ENCODE measurements at places on chromosomes 7 and 10.

DNA sequence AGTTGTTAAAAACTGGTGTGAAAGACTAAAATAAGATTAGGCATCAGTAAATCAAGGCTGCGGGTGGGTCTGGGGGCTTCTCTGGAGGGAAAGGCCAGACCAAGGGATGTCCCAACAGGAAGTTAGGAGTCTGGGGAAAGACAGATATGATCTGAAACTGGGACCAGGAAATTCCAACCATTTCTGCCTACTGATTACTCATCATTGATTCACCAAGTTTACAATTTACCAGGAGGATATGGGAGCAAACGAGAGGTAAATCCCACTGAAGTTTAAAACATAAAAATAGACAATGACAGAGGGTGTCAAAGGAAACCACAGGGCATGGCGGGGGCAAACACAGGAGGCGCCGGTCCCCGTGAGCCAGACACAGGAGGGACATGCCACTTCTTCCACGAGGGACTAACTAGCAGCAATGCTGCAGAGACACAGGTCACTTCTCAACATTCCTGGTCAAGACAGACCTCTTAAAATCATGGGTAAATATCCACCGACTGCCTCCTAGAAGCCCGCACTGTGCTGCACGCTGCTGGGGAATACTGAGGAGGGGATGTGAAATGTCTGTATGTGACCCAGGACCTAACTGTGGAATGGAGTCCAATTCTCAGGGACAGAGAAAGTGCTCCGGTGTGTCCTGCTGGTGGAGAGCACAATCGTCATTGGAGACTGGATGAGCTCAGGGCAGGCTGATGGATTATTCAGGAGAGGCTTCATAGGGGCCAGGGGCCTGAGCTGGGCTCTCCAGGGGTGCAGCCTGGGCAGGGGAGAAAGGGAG lies 153.4 kb upstream of the KLF14 start:
- no peak for DNase-seq

- DNase-seq, result peak; percentile 78
These were observed 165.6 kb upstream of the KMT2E start for GRCh38 chr7:104848138-104848990.

- no peak for DNase-seq
These were observed 167.4 kb upstream of the SH2B2 start for GRCh38 chr7:102119213-102119651.

DNA sequence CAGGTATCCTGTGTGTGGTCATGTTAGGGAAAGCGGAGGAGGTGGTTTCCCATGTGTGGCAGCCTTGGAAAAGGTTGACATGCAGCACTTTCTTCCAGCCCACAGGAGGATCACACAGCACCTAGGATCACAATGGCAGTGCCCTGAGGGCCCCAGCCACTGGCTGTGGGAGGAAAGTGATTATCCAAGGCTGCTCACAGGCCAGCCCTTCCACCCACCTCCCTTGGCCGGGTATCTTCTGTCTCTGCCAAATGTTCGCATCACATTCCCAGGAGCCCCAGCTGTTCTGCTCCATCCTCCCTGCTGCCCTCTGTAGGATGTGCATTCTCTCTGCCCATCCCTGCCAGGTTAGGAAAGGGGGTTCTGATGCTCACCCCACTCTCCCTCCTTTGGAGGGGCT lies 2.5 kb upstream of the MLXIPL start:
- peak; percentile 32 for DNase-seq

DNA sequence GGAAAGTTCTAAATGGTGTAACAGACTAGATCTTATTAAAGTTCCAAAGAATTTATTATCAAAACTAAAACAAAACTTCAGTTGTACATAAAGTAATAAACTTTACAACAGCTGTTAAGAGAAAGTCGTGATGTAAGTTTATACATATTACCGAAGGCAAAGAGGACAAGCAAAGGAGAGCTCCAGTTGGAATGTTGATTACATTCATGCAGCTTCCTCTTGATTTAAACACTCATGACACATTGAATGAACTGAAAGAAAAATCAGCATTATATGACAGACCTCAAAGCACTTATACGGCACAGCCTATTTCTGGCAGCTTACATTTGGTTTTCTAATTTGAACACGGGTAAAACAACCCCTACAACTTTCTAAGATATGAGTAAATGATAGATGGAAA lies 13.6 kb downstream of the SRI start:
- no peak for DNase-seq

DNA sequence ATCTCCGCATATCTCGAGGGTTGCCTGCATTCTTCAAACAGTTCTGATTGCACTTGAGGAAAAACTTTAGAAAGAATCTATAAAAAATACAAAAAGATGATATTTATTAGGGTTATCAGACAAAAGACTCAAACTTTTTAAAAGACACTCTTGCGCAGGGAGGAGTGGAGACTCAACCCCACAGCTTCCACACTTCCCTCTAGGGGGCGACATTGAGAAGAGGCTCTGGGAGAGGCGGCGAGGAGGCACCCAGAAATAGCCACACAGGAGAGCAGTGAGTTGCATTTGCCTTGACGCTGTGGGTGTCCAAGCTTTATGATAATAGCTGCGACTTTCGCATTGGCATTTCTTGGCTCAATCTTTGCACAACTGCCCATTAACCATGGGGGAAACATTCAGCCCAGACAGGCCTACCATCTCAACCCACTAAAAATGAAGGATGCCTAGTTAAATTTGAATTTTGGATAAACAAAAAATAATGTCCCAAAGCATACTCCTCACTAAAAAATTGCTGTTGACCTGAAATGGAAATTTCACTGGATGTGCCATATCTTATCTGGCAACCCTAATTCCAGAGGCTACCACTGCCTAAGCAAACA lies 86.2 kb downstream of the EBF3 start:
- DNase-seq, result no peak

- no peak for DNase-seq
These were observed 122.5 kb upstream of the ANKRD1 start for GRCh38 chr10:91043173-91043910.

DNA sequence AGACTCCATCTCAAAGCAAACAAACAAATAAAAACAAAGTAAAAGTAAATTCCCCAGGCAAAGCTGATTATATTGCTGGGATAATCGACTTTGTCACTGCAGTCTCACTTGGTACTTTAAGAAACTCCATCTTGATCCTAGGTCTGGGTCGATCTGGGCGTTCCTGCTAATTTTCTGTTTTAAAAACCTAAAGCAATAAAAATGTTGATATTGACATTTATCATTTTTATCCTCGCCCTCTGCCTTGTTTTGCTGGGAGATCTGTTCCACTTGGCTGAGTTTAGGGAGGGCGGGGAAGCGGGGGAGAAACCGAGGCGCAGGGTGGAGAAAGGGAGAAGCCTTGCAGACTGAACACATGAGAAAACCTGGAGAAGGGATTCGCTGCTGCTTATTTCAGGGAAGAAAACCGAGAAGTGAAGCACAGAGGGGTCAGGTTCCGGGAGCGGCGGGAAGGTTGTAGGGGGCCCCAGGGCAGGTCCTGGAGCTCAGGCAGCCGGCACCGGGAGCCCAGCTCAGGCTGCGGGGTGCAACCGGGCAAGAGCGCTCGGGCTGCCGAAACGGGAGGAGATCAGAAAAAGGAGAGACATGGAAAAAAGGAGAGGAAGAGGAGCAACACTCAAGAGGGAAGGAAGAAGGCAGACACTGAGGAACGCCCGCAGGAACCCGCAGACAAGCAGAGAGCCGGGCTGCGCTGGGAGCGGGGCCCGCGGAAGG lies 27.3 kb upstream of the KMT2C start:
- no peak for DNase-seq

- no peak for DNase-seq
These were observed 280.3 kb upstream of the PODXL start for GRCh38 chr7:131836733-131837132.

DNA sequence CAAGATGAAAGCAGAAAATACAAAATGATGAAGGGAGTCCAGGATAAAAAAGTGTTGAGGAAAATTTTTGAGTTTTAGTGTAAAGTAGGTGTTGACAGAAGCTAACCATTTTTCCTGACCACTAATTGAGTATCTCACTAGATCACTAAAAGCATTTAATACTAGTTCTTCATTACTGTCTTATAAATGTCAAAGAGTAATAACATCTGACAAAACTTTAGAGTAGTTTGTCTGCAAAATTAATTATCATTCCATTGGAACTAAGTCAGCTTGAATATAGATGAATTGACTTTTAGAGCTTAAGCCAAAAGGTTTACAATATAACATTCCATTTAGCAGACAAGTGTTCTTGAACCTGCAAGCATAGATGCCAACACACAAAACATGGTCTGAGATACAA lies 232.9 kb downstream of the FOXP2 start:
- no peak for DNase-seq

- DNase-seq, result no peak
These were observed 9.6 kb upstream of the MYPN start for GRCh38 chr10:68099736-68100135.

DNA sequence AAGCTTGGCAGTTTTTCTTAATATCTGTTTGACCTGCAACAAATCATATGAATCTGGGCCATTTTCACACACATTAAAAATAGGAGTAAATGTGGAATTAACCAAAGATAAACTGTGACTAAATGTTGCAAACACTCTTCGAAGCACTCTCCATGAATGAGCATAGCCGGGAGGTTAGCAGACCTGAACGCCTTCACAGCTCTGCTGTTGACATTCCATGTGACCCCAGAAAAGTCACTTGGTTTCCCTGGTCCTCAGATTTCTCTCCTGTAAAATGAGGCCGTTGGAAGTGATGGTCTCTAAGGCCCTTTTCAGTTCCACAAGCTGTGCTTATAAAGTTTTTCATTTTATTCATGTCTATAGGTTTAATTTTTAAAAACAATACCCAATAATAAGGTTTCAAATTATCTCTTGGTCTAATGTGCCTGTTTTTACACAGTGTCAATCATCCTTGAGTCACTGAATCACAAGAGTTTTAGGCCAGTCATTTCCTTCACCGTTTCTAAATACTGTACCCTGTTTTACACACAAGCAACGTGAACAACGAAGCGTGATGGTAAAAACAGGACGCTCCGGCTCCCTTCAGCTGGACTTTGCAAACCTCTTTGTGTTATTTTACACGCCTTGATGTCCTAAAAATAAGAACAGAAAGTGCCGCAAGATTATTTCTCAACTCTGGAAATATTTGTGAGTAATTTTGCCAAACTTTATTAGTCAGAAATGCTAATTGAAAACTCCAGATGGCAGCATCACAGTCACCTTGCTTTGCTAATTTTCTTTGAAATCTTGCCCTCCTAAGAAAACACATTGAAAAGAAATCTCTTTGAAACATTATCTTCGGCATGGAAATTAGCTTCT lies 38.6 kb upstream of the MET start:
- DNase-seq, result no peak

DNA sequence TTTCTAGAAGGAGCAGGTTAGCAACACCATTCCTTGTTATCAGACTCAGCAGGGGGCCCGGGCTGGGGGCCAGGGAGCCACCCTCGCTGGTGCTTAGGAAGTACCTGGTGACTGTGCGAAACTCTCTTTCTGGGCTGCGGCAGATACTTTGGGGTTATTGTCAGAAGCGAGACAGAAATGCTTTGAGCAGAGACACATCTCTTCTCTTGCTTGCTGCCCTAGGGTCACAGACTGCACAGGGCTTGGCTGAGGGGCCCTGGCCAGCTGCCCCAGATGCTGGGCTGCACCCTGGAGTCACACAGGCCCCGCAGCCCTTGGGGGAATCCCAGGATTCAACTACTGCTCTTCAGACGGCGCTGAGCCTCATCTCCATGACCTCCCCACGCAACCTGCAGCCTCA lies 91.9 kb downstream of the WDFY4 start:
- no peak for DNase-seq

GRCh38 chr10:76647301-76647700 lies 990.3 kb downstream of the KCNMA1 start:
- DNase-seq, result no peak

GRCh38 chr10:78879621-78880020 lies 189.1 kb upstream of the ZMIZ1 start:
- DNase-seq, result no peak

DNA sequence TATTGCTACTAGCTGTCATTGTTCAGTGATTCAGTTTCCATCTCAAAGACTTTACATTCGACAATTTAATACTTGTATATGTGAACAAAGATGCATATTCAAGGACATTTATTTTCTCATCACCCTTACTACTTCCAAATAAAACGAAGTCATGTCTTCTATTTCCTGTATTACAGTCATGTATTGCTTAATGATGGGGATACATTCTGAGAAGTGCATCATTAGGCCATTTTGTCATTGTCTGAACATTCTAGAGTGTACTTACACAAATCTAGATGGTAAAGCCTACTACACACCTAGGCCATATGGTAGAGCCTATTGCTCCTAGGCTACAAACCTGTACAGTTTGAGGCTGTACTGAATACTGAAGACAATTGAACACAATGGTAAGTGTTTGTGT lies 6.5 kb downstream of the C10orf95 start:
- no peak for DNase-seq

- DNase-seq, result no peak
These were observed 112.7 kb upstream of the JCAD start for GRCh38 chr10:30172091-30172490.

DNA sequence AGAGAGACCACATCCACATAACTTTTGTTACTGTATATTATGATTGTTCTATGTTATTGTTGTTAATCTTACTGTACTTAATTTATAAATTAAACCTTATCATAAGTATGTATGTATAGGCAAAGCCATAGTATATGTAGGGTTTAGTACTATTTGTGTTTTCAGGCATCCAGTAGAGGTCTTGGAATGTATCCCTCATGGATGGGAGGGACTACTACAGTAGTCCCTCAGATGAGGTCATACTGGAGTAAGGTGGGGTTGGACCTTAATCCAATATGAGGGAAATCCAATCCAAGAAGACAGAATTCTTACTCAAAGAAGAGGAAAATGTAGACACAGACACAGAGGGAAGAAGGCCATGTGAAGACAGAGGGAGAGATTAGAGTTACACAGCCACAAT lies 34.1 kb upstream of the MALRD1 start:
- no peak for DNase-seq

GRCh38 chr7:27697861-27698430 lies 35.3 kb upstream of the HIBADH start:
- no peak for DNase-seq

DNA sequence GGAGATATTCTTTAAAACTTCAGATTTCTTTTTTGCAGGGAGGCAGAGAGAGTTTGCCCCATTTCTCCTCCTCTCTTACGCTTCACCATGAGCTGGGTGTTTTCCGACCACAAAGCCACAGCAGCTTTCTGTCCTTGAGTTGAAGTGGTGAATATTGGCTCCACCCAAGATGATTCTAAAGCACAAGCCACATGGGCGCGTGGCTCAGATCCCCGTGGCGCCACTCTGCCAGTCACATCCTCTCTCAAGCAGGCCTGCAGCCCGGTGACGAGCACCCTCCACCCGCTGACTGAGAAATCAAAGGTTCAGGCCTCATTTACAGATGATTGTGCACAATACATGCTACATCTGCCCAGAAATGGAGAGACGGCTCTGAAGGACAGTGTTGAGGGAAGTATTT lies 27.6 kb upstream of the RNF32 start:
- DNase-seq, result no peak

DNA sequence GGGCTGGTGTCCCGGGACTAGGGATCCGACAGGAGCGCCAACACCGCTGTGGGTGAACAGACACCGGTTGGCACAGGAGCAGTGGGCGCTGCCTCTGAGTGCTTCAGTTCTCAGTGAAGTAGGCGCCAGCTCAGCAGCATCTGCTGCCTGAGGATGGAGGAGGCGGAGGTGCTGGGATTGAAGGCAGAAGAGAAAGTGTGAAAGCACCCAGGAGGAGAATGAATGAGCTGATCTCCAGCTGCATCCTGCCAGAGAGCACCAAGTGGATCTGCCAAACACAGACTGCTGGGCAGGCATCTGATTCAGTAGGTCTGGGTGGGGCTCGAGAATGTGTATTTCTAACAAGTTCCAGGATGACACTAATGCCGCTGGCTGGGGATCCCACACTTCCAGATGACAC lies 74.5 kb downstream of the LANCL2 start:
- DNase-seq, result no peak

GRCh38 chr10:36765782-36766414 lies 359.5 kb upstream of the ANKRD30A start:
- DNase-seq, result no peak

Data from glutamatergic neuron (in vitro differentiated cells).